Muscle of leg (tissue), 16 donors: ENCODE measurements at places on chromosomes 3 and 15.

GRCh38 chr15:85718271-85718971 is 76.3 kb downstream of the KLHL25 start:
- no peak for DNase-seq

GRCh38 chr3:127216415-127217261 is 23.7 kb downstream of the PRR23E start:
- DNase-seq = no peak

- DNase-seq = peak; percentile 70
These were observed 195.2 kb upstream of the DPPA4 start for GRCh38 chr3:109532257-109533216.

DNA sequence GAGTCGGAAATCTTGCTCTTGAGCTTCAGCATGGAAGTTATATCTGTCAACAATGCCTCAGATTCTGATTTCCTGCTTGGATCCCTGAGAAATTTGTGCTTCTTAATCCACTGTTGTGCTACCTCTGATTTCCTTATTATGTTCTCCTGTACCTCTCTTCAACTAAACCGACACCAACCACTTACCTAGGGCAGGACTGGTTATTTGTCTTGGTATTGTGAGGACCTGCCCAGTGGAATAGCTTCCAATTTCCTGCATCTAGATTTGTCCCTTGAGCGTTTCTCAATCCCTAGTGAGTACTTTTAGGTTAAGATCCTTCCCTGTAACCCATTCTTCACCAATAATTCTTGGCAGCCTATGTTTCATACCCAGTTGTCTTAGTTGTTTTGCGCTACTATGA is 720.5 kb upstream of the ZNF385D start:
- no peak for DNase-seq

DNA sequence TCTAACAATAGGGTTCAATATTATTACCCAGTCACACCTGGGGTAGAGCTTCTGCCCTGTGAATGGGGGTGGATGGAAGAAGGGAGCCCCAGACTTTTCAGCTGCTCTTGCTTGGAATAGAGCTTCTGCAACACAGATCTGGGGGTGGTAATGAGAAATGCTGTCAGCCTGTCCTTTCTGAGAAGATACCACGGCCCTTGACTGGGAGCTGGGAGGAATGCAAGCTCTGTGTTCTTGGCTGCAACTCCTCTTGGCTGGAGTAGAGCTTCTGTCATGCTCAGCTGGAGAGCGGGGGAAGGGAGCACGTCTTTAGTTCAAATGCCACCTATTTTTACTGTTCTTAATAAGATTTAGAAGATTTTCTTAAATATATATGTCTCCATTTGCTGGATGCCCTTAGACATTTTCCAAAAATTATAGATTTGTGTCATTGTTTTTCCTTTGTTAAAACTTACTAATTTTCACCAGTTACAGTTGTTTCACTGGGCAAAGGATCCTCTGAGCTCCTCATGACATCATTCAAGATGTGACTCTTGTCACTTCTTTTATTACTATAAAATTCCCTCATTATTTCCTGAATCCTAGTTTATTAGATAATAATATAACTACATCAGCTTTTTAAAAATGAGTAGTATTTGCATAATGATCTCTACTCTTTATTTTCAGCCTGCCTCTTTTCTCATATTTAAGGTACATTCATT is 180.0 kb upstream of the TGFBR2 start:
- DNase-seq = peak; percentile 91

DNA sequence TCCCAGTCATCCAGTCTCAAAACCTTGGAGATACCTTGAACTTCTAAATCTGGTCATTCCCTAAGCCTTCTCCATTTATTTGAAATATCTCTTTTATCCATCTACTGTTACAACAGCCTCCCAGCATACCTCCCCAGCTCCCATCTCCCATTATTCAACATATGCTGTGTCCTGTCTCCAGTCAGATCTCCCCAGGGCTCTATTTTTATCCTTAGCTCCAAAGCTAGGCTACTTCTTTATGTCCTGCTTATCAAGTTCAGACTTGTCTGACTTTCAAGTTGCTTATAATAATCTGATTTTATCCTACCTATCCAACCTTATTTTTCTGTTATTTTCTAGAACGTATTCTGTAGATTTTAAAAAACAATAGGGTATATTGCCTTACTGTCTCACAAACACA is 44.2 kb downstream of the IQGAP1 start:
- DNase-seq = no peak

DNA sequence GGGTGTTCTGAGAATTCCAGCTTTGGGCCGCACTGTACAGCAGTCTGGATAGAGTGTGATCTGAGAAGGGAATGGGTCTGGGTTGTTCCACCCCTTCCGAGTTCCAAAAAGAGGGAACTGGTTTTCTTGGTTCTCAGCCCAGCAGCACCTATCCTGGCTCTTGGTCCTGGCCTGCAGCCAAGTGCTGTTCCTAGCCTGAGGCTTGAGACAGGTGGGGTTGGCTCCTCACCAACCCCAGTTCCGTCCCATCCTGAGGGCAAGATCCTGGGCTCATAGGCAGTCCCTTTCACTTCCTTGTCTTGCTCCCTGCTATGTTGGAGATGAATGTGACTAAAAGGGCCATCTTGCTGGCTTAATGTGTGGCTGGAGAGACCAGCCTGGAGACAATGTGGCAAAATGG is 15.2 kb downstream of the IVD start:
- DNase-seq = no peak

GRCh38 chr3:7812490-7812889 is 689.1 kb upstream of the LMCD1 start:
- no peak for DNase-seq

DNA sequence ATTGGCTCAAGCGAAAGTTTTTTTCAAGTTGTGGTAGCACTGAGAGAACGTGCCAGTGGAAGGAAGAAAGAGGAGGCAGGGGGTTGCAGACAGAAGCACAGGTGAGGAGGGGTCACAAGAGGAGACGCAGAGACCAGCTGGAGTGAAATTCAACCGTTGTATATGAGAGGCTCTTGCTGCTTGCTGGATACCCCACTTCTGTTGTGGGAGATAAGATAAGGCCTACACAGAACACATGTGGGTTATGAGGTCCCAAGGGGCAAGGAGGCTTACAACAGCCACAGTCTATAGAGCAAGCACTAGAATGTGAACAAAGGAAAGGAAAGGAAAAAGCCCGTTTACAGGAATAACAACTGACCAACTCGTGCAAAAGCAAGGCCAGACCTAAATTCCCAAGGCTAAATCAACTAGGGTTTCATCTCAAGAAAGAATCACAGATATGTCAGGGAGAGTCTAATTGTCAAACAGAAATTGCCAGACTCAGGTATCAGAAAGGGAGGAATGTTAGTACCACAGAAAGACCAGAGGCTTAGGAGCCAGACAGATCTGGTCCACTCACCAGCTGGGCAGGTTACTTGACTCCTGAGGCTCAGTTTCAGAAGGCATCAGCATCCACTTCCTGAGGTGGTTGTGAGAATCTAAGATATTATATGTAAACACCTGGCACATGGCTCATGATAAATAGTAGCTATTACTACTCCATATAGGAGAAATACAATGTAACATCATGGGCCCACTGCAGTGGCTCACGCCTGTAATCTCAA is 60.9 kb downstream of the MSL2 start:
- no peak for DNase-seq
